ENCODE measurements at places on chromosomes 16 and 17. TPM values are rescaled to one million over a fixed set of nuclear protein-coding genes. Genes with fewer than 3 reads are reported as not detected.

Gene CTF1
- total RNA-seq: 0.17 TPM

Gene GCGR
- total RNA-seq: not detected

Gene TMEM107
- total RNA-seq: 21.4 TPM

GRCh38 chr16:16924613-16925012, 545.7 kb downstream of the NPIPA7 start:
- H3K27me3 ChIP-seq: no peaks in the 10 kb centered on the region
- no peak for DNase-seq
- no peaks in the 10 kb centered on the region for H3K4me1 ChIP-seq
- H3K36me3 ChIP-seq: no peaks in the 10 kb centered on the region
- H3K4me3 ChIP-seq: no peak overlapping the region
- no peak overlapping the region for H3K27ac ChIP-seq

DNA sequence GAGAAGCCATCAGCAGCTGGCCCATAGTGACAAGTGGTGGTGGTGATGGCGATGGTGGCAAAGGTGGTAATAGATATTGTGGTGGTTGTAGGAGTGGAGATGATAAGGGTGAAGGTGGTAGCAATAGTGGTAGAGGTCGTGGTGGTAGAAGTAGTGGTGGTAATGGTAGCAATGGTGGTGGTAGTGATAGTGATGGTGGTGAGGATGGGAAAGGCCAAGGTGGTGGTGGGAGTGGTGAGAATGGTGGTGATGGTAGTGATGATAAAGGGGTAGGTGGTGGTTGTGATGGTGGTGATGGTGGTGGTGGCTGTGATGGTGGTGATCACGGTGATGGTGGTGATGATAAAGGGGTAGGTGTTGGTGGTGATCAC, 13.1 kb downstream of the CDH5 start:
- no peaks in the 10 kb centered on the region for H3K36me3 ChIP-seq
- no peaks in the 10 kb centered on the region for H3K4me1 ChIP-seq
- no peak overlapping the region for H3K4me3 ChIP-seq
- DNase-seq: no peak
- H3K27me3 ChIP-seq: no peaks in the 10 kb centered on the region

DNA sequence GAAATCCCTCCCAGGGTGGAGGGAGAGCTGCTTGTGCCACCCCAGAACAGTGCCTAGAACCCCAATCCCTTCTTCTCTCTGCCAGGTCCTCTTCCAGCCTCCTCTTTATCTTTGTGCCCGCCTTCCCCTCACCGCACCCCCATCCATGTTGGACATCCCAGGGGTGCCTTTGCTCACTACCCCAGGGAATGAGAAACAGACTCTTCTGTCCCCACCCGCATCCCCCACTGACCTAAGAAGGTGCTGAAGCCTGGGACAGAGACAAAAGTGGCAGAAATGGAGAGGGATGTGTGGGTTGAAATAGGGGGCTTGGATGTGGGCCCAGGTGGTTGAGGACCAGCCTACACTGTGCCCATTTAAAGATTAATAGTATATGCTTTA, 17.0 kb downstream of the ALOX15B start:
- H3K27me3 ChIP-seq: peaks cover 38% of the 10 kb centered on the region
- no peaks in the 10 kb centered on the region for H3K36me3 ChIP-seq
- DNase-seq: no peak
- no peak overlapping the region for H3K27ac ChIP-seq

DNA sequence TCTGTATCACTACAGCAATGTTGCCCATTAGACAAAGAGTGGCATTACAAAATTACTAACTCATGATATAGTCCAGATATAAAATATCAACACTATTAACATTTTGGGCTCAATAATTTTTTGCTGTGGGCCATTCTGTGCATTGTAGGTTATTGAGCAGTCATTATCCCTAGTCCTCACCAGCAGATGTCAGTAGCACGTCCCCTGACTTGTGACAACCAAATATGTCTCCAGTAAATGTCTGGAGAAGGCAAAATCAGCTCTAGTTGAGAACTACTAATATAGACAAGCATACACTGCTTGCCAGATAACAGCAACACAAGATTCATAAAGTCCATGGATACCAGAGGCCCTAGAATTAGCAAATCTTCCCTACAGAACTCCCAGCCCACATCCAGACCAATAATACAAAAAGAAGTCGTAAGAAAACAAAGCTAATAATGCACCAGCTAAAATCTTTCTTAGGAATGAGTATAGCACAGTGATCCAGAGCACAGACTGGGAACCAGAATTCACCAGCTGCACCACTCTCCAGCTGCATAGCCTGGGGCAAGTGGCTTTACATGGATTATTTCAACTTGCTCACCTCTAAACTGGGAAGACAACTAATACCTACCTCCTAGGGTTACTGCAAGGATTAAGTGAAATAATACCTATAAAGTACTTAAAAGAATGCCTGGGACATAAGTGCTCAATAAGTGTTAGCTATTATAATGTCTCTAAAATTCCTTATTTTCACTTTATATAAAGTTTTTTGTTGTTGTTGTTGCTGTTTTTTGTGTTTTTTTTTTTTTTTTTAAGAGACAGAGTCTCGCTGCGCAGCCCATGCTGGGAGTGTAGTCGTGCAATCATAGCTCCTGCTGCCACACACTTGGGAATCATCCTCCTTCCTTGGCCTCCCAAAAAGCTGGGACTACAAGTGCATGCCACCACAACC, 23.7 kb downstream of the HELZ start:
- H3K4me1 ChIP-seq: peaks cover 17% of the 10 kb centered on the region
- H3K27me3 ChIP-seq: no peaks in the 10 kb centered on the region
- no peak overlapping the region for H3K4me3 ChIP-seq
- DNase-seq: peak; percentile 81

All from activated CD4-positive, alpha-beta T cell treated with anti-CD3 and anti-CD28 coated beads, Interleukin-2, amount 10 ng/mL, durations not matched to agents 24 days and 14 days (primary cell).